ENCODE measurements at places on chromosomes 7 and 10. TPM values are rescaled to one million over a fixed set of nuclear protein-coding genes. Genes with fewer than 3 reads are reported as not detected.

- DNase-seq, result no peak
These were observed 943.5 kb downstream of the CNTNAP2 start for GRCh38 chr7:147060070-147060469.

GRCh38 chr7:139813151-139813550, 15.9 kb upstream of the TBXAS1 start:
- no peak for DNase-seq

- DNase-seq, result no peak
These were observed 34.3 kb upstream of the PTF1A start for GRCh38 chr10:23157691-23158369.

GRCh38 chr10:133285217-133285616, 8.5 kb upstream of the ADAM8 start:
- DNase-seq, result no peak

DNA sequence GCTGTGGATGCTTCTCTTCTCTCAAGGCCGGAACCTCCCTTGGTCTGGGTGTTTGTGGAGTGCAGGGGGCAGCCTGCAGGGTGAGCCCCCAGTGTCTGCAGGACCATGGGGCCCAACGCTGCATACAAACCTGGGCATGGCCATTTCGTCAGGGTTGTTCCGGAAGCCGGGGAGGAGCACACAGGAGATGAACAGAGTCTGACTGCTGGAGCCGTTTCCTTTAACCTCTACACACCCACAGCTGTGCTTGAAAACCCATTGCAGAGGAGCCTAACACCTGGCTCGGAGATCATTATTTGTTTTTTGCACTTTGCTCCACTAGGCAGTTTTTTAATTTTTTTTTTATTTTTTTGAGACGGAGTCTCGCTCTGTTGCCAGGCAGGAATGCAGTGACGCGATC, 167.6 kb upstream of the INSYN2A start:
- DNase-seq, result no peak

DNA sequence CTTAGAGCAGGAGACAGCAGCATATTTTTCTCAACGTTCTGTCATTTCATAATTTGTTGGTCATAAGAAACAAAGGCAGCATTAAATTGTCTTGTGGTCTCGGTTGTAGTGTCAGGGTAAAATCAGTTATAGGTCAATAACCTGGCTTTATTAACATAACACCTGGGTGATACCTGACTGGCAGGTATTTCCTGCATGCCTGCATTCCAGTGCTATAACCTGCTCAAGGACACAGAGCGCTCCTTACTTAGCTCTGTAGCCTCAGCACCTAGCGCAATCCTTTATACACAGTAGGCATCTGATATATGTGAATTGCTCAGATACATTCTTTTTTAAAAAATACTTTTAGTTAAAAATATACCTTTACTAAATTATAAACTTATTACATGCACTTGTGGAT, 38.9 kb upstream of the PRKG1 start:
- no peak for DNase-seq

DNA sequence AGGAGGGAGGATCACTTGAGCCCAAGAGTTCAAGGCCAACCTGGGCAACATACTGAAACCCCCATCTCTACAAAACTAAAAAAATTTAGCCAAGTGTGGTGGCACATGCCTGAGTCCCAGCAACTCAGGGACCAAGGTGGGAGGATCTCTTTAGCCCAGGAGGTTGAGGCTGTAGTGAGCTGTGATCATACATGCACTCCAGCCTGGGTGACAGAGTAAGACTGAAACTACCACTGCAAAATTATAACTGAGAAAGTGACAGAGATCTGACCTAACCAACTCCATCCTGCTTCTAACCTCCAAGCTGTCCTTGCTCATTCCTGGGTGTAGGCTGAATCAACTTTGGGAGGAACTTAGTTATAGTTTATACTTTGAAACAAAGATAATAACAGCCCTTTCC, 59.4 kb downstream of the HTR7 start:
- DNase-seq, result no peak

DNA sequence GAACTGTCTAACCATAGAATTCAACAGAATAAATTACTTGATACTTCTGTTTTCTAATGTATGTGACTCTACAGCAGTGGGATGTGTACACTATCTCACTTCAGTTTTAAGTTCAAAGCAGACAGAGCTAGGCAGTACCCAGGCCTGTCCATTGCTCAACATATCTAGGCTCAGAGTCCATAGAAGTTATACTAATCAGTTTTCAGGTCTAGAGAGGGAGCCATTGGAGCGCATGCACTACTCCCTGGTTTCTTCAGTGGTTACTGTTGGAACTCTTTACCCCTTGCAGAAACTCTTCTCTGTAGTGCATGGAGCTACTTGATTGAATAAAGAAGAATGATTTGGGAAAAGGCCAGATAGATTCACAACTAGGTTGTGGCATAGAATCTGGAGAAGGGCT, 4.4 kb downstream of the CD36 start:
- no peak for DNase-seq

LIPM gene
- not detected for total RNA-seq

GTF2IRD1 gene
- total RNA-seq, result 15.8 TPM

CTNNA3 gene
- total RNA-seq, result 159 TPM

NME8 gene
- total RNA-seq, result not detected

NKX1-2 gene
- not detected for total RNA-seq
